ENCODE measurements at places on chromosomes 12 and 14.

GRCh38 chr14:90900476-90901083 lies 84.3 kb upstream of the TTC7B start:
- no peak for DNase-seq

- no peak for DNase-seq
Observed at GRCh38 chr12:29578070-29578469, 80.6 kb upstream of the OVCH1 start.

GRCh38 chr14:64644629-64645028 lies 59.6 kb upstream of the PLEKHG3 start:
- DNase-seq, result no peak

DNA sequence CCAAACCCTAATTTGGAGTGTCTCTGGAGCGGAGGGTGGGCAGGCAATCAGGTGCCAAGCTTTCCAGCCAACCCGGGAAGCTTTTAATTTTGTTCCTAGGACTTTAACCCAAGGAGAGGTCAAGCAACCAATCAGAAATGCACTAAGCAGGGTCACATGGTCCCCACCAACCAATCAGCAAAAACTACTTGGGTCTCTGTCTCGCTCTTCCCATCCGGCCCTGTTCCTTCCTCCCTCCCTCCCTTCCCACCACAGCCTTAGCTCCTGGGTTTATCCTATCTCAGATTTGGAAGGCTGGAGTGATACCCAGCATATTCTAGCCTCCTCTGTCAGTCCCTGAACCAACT lies 7.3 kb downstream of the HOXC5 start:
- DNase-seq, result no peak

Measured in midbrain (tissue), 1 donor.